ENCODE measurements at places on chromosomes 3 and 15.

DNA sequence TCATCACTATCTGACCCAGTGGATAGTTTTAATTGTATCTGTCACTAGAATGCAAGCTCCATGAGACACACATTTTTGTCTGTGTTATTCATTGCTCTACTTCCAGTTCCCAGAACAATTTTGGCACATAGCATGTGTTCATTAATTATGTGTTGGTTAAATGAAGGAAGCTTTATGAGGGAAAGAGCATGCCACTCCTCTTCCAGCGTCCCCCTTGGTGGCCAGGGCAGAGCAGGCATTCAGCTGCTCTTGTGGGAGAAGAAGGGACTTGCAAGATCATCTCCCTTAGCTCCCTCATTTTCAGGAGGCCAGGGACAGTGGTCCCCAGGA, 489 bp upstream of the GALNT15 start:
- no peak for DNase-seq

- no peak for DNase-seq
These were observed 406.9 kb downstream of the ROBO2 start for GRCh38 chr3:77446761-77447160.

GRCh38 chr15:63335543-63336240, 46.0 kb downstream of the CA12 start:
- DNase-seq, result no peak

- no peak for DNase-seq
These were observed 1177.4 kb upstream of the GBE1 start for GRCh38 chr3:82938821-82939328.

GRCh38 chr3:155748611-155749365, 3.9 kb upstream of the PLCH1 start:
- no peak for DNase-seq

- no peak for DNase-seq
These were observed 301.3 kb downstream of the ZNF385D start for GRCh38 chr3:21449738-21450137.

DNA sequence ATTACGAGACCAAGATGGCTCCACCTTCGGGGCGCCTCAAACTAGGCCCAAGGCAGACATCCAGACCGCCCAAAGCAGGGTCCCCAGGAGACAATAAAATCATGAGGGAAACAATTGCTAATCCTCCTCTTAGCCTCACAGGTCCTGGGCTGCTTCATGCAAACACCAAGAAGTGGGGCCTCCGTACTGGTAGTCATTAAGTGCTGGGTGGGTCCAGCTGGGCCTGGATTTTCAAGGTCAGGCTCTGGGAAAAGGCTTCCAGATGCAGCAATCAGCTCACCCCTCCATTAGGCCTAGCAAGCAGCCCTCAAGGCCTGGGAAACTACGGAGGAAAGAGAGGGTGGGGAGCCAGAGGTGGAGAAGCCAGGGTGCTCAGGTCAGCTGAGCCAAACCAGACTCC, 634 bp downstream of the FBXL22 start:
- no peak for DNase-seq

DNA sequence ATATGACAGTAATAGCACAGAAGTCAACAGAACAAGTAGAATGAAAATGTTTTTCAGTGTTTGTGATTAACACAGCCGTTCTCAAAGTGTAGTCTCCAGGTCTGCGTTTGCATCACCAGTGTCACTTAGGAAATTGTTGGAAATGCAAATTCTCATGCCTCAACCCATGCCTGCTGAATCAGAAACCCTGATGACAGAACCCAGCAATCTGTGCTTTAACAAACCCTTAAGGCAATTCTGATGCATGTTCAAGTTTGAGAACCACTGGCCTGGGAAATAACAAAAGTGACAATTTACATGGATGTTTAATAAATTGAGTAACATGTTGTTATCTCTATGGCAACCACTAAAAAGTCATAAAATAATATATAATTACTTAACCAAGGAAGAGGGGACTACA, 103.1 kb upstream of the ATP11B start:
- no peak for DNase-seq

Measured in left hindlimb (tissue), 1 donor.